ENCODE measurements at places on chromosomes 16 and 17. TPM values are rescaled to one million over a fixed set of nuclear protein-coding genes. Genes with fewer than 3 reads are reported as not detected.

IL34 gene
- not detected for total RNA-seq

CASKIN2 gene
- total RNA-seq, result 0.53 TPM

SMIM36 gene
- total RNA-seq, result not detected

TNFRSF17 gene
- total RNA-seq, result not detected

GRCh38 chr16:85851034-85851785 is 47.8 kb upstream of the IRF8 start:
- H3K36me3 ChIP-seq, result no peaks in the 10 kb centered on the region
- no peaks in the 10 kb centered on the region for H3K27me3 ChIP-seq
- no peaks in the 10 kb centered on the region for H3K4me1 ChIP-seq
- H3K27ac ChIP-seq, result no peak overlapping the region
- no peak for DNase-seq

GRCh38 chr16:71493213-71493612 is 4.1 kb upstream of the ZNF19 start:
- no peak overlapping the region for H3K4me3 ChIP-seq
- no peaks in the 10 kb centered on the region for H3K36me3 ChIP-seq
- H3K4me1 ChIP-seq, result no peaks in the 10 kb centered on the region
- no peak overlapping the region for H3K27ac ChIP-seq
- no peaks in the 10 kb centered on the region for H3K27me3 ChIP-seq

- DNase-seq, result no peak
- H3K36me3 ChIP-seq, result no peaks in the 10 kb centered on the region
- peaks cover 6% of the 10 kb centered on the region for H3K4me1 ChIP-seq
- H3K27me3 ChIP-seq, result no peaks in the 10 kb centered on the region
Measured at GRCh38 chr17:28470914-28471366, 2.5 kb upstream of the SLC13A2 start.

DNA sequence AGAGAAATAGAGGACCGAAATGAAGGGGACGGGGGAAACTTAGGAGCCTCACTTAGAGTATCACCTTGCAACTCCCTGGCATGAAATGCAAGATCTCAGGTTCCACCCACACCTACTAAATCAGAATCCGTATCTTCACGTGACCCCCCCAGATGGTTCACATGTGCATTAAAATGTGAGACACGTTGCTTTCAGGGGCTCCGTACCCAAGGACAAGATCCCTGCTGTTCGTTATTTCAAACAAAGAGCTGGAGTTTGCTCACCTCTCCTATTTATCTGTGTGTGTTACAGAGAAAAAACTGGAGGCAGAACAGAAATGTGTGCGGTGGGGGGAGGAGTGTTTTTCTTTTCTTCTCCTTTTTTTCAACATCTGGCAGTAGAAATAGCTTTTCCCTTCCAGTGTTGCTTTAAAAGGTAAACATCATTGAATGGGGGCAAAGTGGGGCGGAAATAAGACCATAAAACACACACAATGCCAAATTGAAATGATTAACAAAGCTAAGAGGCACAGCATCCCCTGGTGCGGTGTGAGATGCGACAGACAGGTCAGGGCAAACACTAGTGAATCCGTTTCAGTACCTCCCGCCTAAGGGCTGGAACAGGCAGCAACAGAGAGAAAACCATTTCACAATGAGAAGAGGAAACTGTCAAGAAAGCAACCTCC is 145.4 kb downstream of the SOX9 start:
- no peak overlapping the region for H3K4me3 ChIP-seq
- no peaks in the 10 kb centered on the region for H3K36me3 ChIP-seq
- H3K27ac ChIP-seq, result no peak overlapping the region
- no peaks in the 10 kb centered on the region for H3K4me1 ChIP-seq
- H3K27me3 ChIP-seq, result no peaks in the 10 kb centered on the region

- H3K36me3 ChIP-seq, result no peaks in the 10 kb centered on the region
- no peaks in the 10 kb centered on the region for H3K27me3 ChIP-seq
- H3K4me1 ChIP-seq, result no peaks in the 10 kb centered on the region
- no peak for DNase-seq
Measured at GRCh38 chr17:306116-306515, 46.5 kb downstream of the RPH3AL start.

DNA sequence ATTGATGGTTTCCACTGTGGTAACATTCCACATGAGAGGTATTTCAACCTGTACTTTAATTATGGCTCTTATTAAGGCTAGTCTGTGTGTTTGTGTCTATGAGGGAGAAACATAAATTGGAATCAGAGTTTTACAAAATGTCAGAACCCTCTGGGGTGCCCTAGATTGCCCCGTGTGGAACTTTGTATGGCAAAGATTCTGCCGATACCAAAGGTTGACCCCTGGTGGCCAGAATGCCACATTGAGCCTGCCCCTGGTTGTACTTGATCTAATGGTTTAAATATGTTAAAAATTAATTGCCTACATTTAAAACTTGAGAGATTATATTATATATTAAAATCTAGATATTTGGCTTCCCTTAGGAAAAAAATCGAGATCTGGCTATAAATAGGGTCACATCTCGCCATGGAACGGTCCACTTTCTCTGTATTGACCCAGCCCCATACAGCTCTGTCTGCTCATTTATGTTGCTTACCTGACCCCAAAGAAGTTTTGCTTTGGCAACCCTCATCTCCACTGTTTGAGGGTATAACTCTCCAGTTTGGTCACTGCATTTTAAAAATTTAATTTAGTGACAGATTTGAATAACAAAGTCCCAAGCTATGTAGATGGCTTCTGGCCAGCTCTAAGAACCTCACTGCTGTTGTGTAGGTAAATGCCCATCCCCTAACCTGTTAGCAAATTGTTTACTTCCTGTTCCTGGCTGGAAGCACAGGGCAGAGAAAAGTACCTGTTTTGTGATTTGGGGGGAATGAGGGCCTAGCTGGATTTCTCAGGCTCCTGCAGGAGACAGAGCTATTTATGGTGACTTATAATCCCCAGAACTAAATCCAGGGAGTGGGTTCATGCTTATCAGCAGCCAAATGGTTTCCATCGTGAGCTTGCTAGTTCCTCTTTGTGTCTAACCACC is 95.0 kb downstream of the PLCG2 start:
- no peak overlapping the region for H3K27ac ChIP-seq
- peaks cover 6% of the 10 kb centered on the region for H3K4me1 ChIP-seq
- no peaks in the 10 kb centered on the region for H3K36me3 ChIP-seq
- no peak overlapping the region for H3K4me3 ChIP-seq
- peak; percentile 23 for DNase-seq

- no peaks in the 10 kb centered on the region for H3K27me3 ChIP-seq
- no peak overlapping the region for H3K27ac ChIP-seq
- peaks cover 30% of the 10 kb centered on the region for H3K4me1 ChIP-seq
- peaks cover 22% of the 10 kb centered on the region for H3K36me3 ChIP-seq
- DNase-seq, result no peak
Measured at GRCh38 chr17:3843935-3844516, 2.0 kb downstream of the NCBP3 start.

- no peaks in the 10 kb centered on the region for H3K36me3 ChIP-seq
- H3K27me3 ChIP-seq, result no peaks in the 10 kb centered on the region
- no peak overlapping the region for H3K4me3 ChIP-seq
- H3K4me1 ChIP-seq, result no peaks in the 10 kb centered on the region
Measured at GRCh38 chr16:88374736-88375135, 8.0 kb upstream of the ZNF469 start.

- no peak overlapping the region for H3K4me3 ChIP-seq
- no peaks in the 10 kb centered on the region for H3K27me3 ChIP-seq
- no peak overlapping the region for H3K27ac ChIP-seq
- peaks cover 5% of the 10 kb centered on the region for H3K36me3 ChIP-seq
Measured at GRCh38 chr17:2705888-2706795, 5.4 kb downstream of the CLUH start.

- no peaks in the 10 kb centered on the region for H3K4me1 ChIP-seq
- no peaks in the 10 kb centered on the region for H3K27me3 ChIP-seq
- H3K36me3 ChIP-seq, result no peaks in the 10 kb centered on the region
- no peak overlapping the region for H3K4me3 ChIP-seq
Measured at GRCh38 chr16:12815361-12815760, 11.7 kb upstream of the CPPED1 start.

DNA sequence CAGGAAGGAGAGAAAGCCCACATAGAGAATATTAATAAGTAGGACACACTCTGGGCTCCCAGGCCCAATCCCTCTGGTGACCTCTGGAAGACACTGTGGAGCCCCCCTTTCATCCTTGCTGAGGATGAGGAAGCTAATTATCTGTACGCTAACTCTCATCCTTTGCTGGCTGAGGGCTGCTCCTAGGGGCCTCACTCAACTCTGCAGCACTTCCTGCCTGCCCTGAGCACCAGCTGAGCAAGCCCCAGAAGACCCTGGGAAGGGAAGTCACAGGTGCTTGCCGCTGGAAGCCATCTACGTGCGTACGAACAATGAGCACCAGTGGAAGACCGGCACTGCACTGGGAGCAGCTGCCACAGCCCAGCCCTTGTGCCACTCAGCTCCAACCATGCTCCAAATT is 145.8 kb upstream of the CDH5 start:
- no peaks in the 10 kb centered on the region for H3K36me3 ChIP-seq
- no peaks in the 10 kb centered on the region for H3K27me3 ChIP-seq
- no peaks in the 10 kb centered on the region for H3K4me1 ChIP-seq
- no peak overlapping the region for H3K27ac ChIP-seq

DNA sequence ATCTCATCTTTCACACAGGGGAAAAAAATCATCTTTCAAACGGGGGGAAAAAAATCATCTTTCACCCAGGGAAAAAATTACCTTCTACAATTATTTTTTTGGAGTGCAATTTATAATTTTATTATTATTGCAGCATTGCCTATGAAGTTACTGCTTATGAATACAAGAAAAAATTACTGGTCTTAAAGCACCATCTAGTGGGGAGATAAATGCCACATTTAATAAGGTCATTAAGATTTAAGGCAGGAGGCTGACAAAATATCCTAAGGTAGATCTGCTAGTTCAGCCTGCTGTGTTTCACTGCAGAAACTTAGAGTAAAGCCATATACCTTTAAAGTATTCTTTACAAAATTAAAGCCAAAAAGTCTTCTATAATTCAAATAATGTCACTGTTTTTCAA is 13.7 kb downstream of the SHCBP1 start:
- H3K4me3 ChIP-seq, result no peak overlapping the region
- H3K27me3 ChIP-seq, result no peaks in the 10 kb centered on the region
- H3K27ac ChIP-seq, result no peak overlapping the region
- peaks cover 10% of the 10 kb centered on the region for H3K4me1 ChIP-seq

DNA sequence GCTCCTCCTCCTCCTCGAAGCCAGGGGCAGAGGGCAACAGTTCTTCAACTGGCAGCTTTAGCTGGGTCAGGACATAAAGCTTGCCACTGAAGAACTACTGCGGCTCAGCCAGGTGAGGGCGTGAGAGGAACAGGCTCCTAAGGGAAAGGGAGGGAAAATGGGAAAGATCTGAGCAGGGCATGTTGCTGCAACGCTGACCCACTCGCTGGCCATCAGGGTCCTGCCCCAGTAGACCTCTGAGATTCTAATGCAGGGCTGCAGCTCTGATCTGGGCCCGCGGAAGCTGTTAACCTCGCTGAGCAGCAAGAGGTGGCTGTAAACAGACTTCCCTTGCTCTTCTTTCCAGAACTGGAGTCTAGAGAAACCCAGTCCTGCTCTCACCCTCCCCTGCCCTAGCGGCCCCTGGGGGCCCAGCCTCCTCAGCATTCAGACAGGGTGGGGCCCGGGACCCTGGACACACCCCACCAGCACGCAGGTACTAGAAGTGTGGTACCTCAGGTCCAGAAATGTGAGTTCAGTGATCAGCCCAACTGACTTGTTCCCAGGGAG is 3.8 kb upstream of the TLCD2 start:
- H3K4me1 ChIP-seq, result peaks cover 37% of the 10 kb centered on the region
- H3K36me3 ChIP-seq, result no peaks in the 10 kb centered on the region
- no peak overlapping the region for H3K27ac ChIP-seq
- no peak overlapping the region for H3K4me3 ChIP-seq

DNA sequence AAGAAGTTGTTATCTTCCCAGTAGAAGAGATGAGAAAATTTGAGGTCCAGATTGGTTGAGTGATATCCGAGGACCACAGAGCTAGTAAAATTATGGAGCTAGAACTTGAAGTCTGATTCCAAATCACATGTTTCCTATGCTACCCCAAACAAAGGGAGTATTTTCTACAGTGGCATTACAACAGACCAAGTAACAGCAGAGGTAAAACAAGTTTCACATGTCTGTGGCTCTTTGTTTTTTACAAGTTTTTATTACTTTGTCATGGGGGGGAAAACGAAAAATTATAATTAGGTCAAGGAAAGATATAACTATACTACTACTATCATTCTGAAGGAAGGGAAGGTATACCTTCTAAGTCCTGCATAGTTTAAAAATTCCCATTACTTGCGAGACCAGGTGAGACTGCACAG is 49.4 kb downstream of the KANSL1 start:
- H3K27ac ChIP-seq, result no peak overlapping the region
- peaks cover 95% of the 10 kb centered on the region for H3K4me1 ChIP-seq
- H3K27me3 ChIP-seq, result no peaks in the 10 kb centered on the region
- no peak for DNase-seq

DNA sequence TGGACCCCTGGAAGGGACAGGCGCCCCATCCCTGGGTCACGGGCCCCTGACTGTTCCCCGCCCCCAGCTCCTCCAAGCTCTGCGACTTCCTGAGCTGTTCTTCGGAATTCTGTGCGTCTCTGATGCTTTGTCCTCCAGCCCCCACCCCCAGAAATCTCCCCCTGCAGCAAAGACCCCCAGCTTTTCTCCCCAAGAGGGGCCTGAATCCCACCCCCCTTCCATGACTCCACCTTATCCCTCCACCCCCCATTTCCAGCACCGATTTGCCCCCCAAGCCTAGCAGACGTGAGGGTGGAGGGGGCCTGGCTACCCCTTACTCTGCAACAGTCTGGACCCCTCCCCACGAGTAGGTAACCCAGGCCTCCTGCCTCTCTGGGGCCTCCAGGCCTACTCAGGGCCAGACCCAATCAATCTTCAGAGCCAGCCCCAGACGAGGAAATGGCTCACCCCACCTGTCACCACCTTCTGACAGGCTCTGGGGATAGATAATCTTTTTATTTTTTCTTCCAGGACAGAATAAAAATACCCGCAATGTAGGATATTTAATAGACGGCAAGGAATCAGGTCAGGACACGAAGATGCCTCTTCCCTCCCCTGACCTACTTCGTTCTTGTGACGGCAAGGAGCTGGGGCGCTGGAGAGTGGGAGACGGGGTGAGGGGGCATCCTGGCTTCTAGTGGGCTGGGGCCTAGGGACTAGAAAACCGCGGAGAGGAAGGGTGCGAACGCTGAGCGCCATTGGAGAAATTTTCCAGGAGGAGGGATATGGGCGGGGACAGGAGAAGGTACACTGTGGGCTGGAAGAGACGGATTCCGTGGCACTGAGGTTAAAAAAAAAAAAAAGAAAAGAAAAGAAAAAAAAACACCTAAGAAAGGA is 744 bp upstream of the PLXDC1 start:
- DNase-seq, result peak; percentile 35
- peak overlapping the region; percentile 66 for H3K27ac ChIP-seq
- peaks cover 33% of the 10 kb centered on the region for H3K4me1 ChIP-seq
- H3K36me3 ChIP-seq, result no peaks in the 10 kb centered on the region
- H3K27me3 ChIP-seq, result no peaks in the 10 kb centered on the region

Data from CD4-positive, alpha-beta memory T cell (primary cell).